ENCODE measurements at places on chromosomes 1 and 21.

DNA sequence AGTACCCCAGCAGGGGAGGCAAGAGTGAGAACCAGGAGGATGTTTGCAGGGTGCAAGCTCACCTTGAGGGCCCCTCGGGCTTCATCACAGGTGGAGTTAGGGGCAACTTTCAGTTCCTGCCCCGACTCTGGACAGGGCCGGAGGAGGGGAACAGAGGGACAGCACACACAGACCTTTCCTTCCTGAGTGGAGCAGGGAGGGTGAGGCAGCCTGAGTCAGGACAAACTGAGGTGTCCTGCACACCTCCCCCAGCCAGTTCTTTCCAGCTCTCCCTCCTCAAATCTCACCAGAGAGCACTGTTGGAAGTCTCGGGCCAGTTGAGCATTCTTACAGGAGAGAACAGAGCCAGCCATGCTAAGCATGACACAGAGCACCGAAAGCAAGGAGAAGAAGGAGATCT is 1.5 kb downstream of the ENTREP3 start:
- DNase-seq = no peak

GRCh38 chr1:183732236-183732880 is 72.6 kb upstream of the RGL1 start:
- no peak for DNase-seq

DNA sequence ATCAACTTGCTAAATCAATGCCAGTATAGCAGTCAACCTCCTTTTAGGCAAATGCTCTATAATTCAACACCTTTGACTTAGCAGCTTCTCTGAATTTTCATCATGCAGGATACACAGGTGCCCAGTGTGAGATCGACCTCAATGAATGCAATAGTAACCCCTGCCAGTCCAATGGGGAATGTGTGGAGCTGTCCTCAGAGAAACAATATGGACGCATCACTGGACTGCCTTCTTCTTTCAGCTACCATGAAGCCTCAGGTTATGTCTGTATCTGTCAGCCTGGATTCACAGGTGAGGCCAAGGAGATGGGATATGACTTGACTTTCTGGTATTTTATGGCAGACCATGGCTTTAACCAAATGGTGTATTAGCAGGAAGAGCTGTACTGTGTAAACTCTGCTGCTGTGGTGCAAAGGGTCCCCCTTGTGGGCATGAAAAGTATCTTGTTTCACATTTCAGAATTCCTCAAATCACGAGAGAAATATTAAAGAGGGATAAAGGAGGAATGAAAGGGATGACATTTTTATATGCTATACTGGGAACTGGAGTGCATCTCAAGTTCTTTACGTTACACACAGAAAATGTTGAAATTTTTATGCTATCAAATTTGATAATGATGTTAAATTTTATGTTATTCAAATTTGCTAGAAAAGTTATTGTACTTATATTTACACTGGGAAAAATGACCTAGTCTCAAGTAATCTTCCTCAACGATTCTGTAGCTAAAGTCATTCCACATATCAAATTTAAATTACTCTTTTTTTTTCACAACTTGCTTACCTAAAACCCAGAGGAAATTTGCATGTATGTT is 88.9 kb downstream of the CRB1 start:
- DNase-seq = no peak

DNA sequence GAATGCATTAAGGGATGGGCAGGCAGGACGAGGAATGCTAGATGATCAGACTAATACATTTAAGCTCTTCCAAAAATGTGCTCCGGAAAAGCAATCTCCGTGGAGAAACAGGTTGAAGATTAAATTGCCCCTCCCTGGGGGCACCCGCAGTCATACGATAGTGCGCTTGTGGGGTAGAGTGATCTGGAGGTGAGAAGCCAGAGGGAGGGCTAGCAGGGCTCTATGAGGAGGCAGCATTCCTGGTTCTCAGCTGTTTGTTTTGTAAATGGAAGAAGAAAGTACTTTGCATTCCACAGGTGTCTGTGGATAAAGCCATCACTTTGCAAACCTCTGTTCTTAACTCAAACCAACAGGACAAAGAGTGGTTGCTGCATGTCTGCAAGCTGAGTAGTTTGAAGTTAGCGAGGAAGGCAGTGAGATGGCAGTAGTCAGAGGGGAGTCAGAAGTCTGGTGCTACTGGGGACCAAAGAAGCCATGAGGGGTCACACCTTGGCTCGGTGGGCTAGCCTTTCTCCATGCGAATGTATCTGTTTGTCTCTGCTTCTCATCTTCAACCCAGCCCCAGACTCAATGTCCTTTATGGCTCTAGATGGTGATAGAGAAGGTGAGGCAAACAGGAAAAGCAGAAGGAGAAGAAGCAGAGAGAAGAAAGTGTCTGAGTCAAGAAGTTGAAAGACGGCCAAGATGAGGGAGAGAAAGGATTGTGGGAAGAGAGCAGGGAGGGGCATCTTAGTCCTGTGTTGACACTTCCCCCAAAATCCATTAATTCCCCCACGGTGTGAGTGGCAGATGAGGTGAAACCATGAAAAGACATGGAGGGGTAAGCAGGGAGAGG is 65.2 kb upstream of the GJA8 start:
- DNase-seq = no peak

All from activated naive CD4-positive, alpha-beta T cell treated with Interleukin-2 at 50 U/mL for 16 hours (primary cell).